Skeletal muscle cell (primary cell): ENCODE measurements at places on chromosomes 5 and 9.

DNA sequence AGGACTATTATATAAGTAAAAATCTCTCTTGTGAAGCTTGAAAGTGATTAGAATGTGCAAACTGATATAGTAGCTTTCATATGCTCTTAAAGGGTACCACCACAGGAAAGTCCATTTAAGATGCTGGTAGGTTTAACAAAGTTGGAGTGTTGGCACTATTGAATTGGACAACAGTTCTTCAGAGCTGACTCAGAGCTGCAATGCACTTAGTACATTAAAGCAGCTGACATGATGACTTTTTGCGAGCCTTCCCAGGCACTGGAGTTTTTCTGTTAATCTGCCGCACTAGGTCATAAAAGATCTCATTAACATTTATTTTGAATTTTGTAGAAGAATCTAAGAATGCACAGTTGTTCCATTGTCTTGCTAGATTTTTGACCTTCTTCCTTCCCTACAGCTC lies 243.8 kb downstream of the ADAMTSL1 start:
- DNase-seq: no peak

GRCh38 chr9:138100711-138101350 lies 223.2 kb downstream of the CACNA1B start:
- DNase-seq: no peak

DNA sequence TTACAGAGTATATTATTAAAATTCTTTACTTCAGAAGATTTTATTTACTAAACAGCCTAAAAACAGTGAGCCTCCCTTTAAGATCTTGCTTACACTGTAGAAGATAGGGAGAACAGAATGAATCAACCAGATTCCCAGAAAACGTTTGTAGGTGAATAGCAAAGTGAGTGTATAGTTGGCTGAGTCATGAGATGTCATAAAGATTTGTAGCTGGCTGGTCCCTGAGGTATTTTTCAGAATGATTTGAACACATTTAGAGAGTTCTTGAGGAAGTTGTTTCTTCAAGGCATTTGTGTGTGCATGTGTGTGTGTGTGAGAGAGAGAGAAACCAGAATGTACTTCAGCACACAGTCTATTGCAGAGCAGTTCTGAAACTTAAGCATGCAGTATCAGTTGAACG lies 159.4 kb upstream of the PRR16 start:
- DNase-seq: peak; percentile 92

DNA sequence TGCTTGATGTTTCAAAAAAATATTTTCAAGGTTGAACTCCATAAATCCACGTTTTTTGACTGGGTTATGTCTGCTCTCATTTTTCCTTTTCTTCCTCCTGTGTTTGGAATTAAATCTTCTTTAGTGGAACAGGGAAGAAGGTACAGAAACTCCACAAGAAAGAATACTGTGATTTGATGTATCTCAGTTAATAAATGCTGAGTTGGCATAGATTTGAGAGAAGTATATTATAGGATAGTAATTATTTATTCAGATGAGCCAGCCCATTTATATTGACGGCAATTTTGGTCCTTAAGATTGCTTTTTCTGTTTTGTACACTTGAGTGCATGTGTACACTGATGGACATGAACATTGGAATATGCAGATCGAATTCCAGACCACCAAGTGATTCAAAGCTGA lies 481.4 kb downstream of the PSAT1 start:
- no peak for DNase-seq

DNA sequence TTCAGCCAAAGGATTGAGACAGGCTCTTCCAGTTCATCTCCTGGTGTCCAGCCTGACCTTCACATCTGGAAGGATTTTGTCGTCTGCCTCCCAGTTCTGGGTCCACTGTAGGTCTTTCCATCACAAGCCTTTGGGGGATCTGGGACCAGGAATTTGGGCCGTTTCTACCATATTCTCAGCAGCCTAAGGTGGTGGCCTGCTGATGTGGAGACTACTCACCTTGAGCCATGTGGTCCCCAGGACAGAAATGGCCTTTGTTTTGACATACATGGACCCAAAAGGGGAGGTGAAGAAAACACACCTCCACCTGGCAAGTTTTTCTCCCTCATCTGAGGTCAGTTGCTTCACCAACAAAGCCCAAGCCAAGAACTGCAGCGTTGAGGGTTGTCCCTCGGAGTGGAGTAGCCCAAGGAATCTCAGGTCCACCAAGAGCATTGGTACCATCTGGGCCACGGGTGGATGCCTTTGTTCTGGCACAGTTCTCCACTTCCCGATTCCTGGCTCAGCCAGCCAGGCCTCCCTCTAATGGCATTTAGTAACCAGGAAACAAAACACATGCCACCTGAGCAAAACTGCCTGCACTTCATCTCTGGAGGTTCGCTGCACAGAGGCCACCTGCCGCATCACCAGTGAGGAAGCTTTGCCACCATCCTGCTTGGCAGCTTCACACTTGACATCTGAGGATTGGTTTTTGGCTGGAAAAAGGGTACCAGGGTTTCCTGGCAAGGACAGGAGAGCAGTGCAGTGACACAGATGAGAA lies 24.7 kb downstream of the AMBP start:
- DNase-seq: no peak

- DNase-seq: no peak
Observed at GRCh38 chr5:191036-191948, at the start of gene LRRC14B. Gene LRRC14B, plus strand, starts transcription at chr5:191495. Its CDS starts 44 bp downstream, at chr5:191539.
